Activated T-helper 2 cell treated with anti-CD3 and anti-CD28 coated beads, Interferon-gamma antibody, Interleukin-2, Interleukin-4, amounts not matched to agents 10 μg/mL and 5 μg/mL and 100 μg/mL, durations not matched to agents 14 hours and 24 hours and 36 hours (primary cell): ENCODE measurements at places on chromosomes 2 and 18.

DNA sequence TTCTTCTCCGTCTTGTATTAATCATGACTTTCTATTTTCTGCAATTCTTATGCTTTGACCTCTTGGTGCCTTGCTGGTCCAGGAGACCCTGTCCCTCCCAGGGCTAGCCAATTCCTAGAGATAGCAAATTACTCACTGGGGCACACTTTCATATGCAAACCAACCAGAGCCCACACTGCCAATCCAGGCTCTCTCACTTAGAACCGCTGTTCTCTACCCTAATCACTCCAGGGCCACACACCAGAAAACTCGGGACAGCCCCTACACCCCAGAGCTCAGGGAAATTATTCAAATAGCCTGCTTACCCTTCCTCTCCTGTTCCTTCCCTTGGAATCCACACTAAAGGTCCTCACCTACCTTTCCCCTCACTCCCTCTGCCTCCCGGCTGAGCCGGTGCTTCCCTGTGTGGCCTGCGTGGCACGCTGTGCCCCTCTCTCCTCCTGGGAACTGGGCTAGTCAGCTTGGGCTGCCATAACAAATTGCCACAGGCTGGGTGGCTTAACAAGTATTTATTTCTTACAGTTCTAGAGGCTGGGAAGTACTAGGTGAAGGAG, 41.7 kb downstream of the VWA3B start:
- no peaks in the 10 kb centered on the region for H3K36me3 ChIP-seq
- H3K4me1 ChIP-seq: peaks cover 2% of the 10 kb centered on the region
- no peak overlapping the region for H3K27ac ChIP-seq
- no peak overlapping the region for H3K4me3 ChIP-seq
- H3K27me3 ChIP-seq: no peaks in the 10 kb centered on the region

DNA sequence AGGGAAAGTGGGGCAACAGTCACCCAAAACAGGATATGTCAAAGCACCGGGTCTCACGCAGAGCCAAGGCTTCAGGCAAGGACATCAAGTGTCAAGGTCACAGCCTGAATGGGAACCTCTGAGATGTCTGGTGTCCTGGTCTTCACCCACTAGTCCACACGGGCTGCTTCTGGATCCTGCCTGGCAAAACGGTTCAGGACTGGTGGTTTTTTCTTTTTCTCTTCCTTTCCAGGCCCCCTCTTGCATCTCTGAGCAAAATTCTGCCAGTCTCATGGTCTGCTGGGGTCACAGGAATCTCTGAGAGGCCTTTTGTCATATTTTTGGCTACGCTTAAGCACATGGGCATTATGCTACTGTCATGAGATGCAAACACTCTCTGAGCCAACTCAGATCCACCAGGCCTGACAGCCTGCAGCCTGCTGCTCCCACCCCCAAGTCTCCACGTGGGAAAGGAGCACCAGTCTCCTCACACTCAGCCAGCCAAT, 518.2 kb upstream of the ZEB2 start:
- H3K4me1 ChIP-seq: peaks cover 2% of the 10 kb centered on the region
- no peaks in the 10 kb centered on the region for H3K36me3 ChIP-seq
- DNase-seq: no peak
- no peak overlapping the region for H3K4me3 ChIP-seq

- H3K4me3 ChIP-seq: no peak overlapping the region
- H3K36me3 ChIP-seq: no peaks in the 10 kb centered on the region
- no peak overlapping the region for H3K27ac ChIP-seq
Measured at GRCh38 chr2:218329826-218330593, 26.6 kb upstream of the CATIP start.

GRCh38 chr2:149739171-149739882, 151.8 kb upstream of the MMADHC start:
- no peak for DNase-seq
- no peaks in the 10 kb centered on the region for H3K36me3 ChIP-seq
- H3K27ac ChIP-seq: no peak overlapping the region
- H3K4me3 ChIP-seq: no peak overlapping the region
- no peaks in the 10 kb centered on the region for H3K4me1 ChIP-seq

GRCh38 chr18:28494151-28494550, 317.2 kb upstream of the CDH2 start:
- H3K4me1 ChIP-seq: no peaks in the 10 kb centered on the region
- no peak overlapping the region for H3K27ac ChIP-seq
- H3K27me3 ChIP-seq: no peaks in the 10 kb centered on the region
- H3K4me3 ChIP-seq: no peak overlapping the region
- no peak for DNase-seq

GRCh38 chr2:33298233-33298632, 178.2 kb upstream of the RASGRP3 start:
- peaks cover 3% of the 10 kb centered on the region for H3K27me3 ChIP-seq
- no peaks in the 10 kb centered on the region for H3K4me1 ChIP-seq
- no peak overlapping the region for H3K27ac ChIP-seq
- H3K36me3 ChIP-seq: no peaks in the 10 kb centered on the region
- no peak overlapping the region for H3K4me3 ChIP-seq
- no peak for DNase-seq

GRCh38 chr2:177211576-177212105, 953 bp upstream of the HNRNPA3 start:
- H3K27me3 ChIP-seq: no peaks in the 10 kb centered on the region
- no peak for DNase-seq
- peak overlapping the region; percentile 100 for H3K27ac ChIP-seq

DNA sequence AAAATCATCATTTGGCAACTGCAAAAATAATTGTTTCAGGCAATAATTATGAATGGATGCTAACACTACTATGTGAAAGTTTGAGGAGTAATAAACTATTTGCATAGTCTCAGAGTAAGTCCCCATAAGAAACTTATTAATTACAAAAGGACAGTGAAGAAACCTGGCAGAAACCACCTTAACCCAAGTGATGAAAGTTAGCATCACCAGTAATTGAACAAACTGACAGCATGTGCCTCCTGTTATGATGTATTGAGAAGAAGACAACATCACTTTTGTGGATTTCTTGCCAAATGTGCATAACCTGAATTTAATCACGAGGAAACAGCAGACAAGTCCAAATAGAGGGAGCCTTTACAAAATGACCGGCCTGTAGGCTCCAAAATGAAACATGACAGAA, 183.3 kb upstream of the SP5 start:
- peaks cover 10% of the 10 kb centered on the region for H3K27me3 ChIP-seq
- no peaks in the 10 kb centered on the region for H3K36me3 ChIP-seq
- no peak for DNase-seq
- H3K4me1 ChIP-seq: peaks cover 2% of the 10 kb centered on the region
- no peak overlapping the region for H3K27ac ChIP-seq
- H3K4me3 ChIP-seq: no peak overlapping the region

DNA sequence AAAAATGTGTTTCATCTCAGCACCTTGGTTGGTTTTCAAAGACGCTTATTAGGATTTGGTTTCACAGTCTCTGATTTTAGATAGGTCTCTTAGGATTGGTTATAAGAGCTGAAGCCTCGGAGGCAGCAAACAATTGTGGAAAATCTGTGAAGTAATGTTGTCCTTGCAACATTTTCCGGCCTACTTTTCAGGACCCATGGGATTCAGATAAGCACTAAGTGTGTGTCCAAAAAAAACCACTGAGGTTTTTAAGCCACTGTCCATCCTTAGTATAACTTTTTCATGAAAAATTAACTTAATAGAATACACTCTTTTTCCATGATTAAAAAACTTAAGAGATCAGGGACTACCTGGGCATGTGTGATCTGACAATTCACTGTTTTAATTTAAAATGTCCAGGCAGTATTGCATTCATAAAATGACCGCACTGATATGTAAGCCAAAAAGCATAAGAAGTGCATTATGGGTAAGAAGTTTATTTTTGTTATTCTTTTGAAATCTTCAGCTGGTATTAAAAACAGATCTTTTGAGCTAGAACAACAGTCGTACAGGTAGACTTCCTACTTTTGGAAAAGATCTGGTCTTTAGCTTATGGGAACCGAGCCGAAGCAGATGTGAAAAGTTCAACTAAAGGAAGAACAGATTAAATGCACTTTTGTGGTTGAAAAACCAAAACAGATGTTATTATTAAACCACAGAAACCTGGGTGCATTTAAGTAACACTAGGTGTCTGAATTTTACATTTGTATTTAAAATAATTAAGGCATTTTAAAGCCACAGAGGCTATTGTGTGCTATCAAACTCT, 479.4 kb upstream of the ZEB2 start:
- no peak overlapping the region for H3K4me3 ChIP-seq
- H3K27ac ChIP-seq: no peak overlapping the region
- no peaks in the 10 kb centered on the region for H3K36me3 ChIP-seq
- no peaks in the 10 kb centered on the region for H3K27me3 ChIP-seq
- no peak for DNase-seq

- peaks cover 28% of the 10 kb centered on the region for H3K27me3 ChIP-seq
- H3K4me3 ChIP-seq: no peak overlapping the region
- no peak overlapping the region for H3K27ac ChIP-seq
- no peaks in the 10 kb centered on the region for H3K36me3 ChIP-seq
- H3K4me1 ChIP-seq: no peaks in the 10 kb centered on the region
Measured at GRCh38 chr2:39718483-39718882, 52.8 kb downstream of the TMEM178A start.

- no peak for DNase-seq
- H3K4me3 ChIP-seq: no peak overlapping the region
- no peaks in the 10 kb centered on the region for H3K4me1 ChIP-seq
- no peaks in the 10 kb centered on the region for H3K36me3 ChIP-seq
- H3K27ac ChIP-seq: no peak overlapping the region
Measured at GRCh38 chr2:164560181-164560792, 61.0 kb downstream of the GRB14 start.

DNA sequence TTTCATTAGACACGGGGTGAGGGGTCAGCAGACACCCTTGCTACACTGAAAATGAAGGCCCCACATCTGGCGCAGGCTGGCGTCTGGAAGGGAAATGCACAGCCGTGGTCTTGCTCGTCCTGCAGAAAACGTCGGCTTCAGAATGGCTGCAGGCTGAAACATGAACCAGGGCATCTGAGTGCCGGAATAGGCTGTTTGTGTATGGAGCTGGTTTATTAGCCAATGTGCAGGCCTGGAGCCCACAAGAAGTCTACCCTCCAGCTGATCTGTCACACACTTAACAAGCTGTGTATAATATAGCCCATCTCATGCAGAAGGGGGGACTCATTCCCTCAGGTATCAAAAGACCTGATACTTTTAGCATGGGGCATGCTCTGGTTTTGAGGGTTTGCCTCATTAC, 153.4 kb upstream of the SOX11 start:
- H3K4me3 ChIP-seq: no peak overlapping the region
- no peak for DNase-seq
- no peaks in the 10 kb centered on the region for H3K4me1 ChIP-seq

DNA sequence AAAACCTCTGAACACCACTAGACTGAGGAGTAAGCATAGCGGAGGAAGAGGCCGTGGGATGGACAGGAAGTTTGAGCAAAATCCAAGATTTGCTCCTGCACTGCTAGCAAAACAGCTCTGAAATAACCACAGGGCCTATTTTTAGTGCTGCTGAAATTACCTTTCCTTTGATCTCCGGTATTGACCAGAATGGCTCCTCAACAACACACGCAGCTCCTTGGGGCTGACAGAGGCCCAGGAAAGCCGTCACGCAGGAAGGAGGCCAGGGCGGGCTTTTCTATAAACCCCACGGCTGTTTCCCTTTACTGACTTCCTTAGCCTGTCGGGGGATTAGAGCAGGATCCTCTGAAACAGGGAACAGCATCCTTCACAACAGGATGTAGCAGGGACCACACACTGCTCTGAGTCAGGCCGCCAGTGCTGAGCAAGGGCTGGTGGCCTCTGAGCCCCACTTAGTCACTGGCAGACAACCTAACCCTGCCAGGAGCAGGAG, 80.8 kb upstream of the LCLAT1 start:
- peaks cover 22% of the 10 kb centered on the region for H3K4me1 ChIP-seq
- no peak overlapping the region for H3K4me3 ChIP-seq
- H3K27me3 ChIP-seq: no peaks in the 10 kb centered on the region
- H3K27ac ChIP-seq: peak overlapping the region; percentile 69
- no peak for DNase-seq
- no peaks in the 10 kb centered on the region for H3K36me3 ChIP-seq

- no peak for DNase-seq
- H3K27ac ChIP-seq: no peak overlapping the region
- H3K36me3 ChIP-seq: no peaks in the 10 kb centered on the region
- no peak overlapping the region for H3K4me3 ChIP-seq
- no peaks in the 10 kb centered on the region for H3K27me3 ChIP-seq
Measured at GRCh38 chr18:525036-525797, 24.7 kb upstream of the COLEC12 start.

DNA sequence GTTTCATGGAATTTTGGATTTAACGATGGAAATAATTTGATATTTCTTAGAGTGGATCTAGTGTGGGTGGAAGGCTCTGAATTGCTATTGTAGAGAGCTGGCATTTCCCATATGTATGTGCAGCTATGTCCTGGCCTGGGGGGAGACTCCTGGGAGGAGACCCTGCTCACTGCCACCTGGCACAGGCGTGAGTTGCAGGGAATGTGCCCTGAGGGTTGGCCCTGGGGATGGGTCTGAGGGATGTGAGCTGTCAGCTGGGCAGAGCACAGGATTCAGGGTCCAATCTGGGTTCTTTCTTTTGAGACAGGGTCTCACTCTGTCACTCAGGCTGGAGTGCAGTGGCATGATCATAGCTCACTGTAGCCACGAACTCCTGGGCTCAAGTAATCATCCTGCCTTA, 120.2 kb downstream of the CLIP4 start:
- peaks cover 7% of the 10 kb centered on the region for H3K27me3 ChIP-seq
- H3K27ac ChIP-seq: no peak overlapping the region
- no peak overlapping the region for H3K4me3 ChIP-seq
- H3K36me3 ChIP-seq: no peaks in the 10 kb centered on the region
- H3K4me1 ChIP-seq: no peaks in the 10 kb centered on the region
- DNase-seq: no peak

DNA sequence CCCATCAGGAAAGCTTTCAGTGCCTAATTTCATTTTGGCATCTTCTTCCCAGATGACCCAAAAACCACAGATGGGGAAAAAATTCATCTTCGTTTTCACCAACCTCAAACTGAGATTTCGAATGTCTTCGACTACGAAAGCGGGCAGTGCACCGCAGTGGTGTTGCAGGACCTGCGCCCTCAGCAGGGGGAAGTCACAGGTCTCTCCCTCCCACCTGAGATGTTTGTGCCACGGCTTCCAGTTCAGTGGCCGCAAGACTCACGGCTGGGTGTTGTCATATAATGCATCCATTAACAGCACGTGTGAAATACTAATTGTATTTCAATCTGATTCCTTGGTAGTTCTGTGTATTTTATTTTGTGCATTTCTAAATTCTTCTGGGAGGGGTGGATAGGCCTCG, 66.2 kb upstream of the SALL3 start:
- no peak overlapping the region for H3K4me3 ChIP-seq
- no peaks in the 10 kb centered on the region for H3K36me3 ChIP-seq
- H3K27ac ChIP-seq: no peak overlapping the region
- no peaks in the 10 kb centered on the region for H3K4me1 ChIP-seq
- no peak for DNase-seq

- no peaks in the 10 kb centered on the region for H3K4me1 ChIP-seq
- no peak overlapping the region for H3K4me3 ChIP-seq
- H3K27me3 ChIP-seq: peaks cover 30% of the 10 kb centered on the region
- no peak overlapping the region for H3K27ac ChIP-seq
Measured at GRCh38 chr18:24386681-24387080, 10.9 kb downstream of the OSBPL1A start.

- H3K4me1 ChIP-seq: no peaks in the 10 kb centered on the region
- no peaks in the 10 kb centered on the region for H3K27me3 ChIP-seq
- no peak overlapping the region for H3K4me3 ChIP-seq
- H3K27ac ChIP-seq: no peak overlapping the region
- H3K36me3 ChIP-seq: no peaks in the 10 kb centered on the region
Measured at GRCh38 chr18:37634516-37634915, 68.9 kb upstream of the CELF4 start.
